GM19239 (cell line): ENCODE measurements at places on chromosomes 1 and 21.

DNA sequence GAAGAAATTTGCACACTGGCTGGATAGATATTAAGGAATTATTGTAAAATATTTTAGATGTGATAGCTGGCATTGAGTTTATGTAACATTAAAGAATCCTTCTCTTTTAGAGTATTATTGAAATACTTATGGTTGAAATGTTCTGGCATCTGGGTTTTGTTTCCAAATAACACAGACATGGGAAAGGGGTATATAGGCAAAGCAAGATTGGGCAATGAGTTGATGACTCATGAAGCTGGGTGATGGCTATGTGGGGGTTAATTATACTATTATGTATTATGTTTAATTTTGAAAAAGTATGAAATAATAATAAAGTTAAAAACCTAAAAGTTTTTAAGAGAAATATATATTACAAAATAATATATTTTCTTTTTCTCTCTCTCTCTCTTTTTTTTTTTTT, 12.5 kb upstream of the PTPN14 start:
- no peak for DNase-seq

DNA sequence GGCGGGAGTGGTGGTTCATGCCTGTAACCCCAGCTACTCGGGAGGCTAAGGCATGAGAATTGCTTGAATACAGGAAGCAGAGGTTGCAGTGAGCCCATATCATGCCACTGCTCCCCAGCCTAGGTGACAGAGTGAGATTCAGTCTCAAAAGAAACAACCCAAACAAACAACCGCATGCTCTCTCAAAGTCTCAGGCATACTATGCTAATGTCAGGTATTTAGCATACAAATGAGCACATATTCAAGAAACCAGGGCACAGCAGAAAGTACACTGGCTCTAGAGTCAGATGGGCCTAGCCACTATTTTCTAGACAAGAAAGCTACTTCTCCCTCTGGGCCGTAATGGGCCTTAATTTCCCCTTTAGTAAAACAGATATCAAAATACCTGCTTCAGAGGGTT, 55.0 kb downstream of the ELAVL4 start:
- DNase-seq, result no peak

DNA sequence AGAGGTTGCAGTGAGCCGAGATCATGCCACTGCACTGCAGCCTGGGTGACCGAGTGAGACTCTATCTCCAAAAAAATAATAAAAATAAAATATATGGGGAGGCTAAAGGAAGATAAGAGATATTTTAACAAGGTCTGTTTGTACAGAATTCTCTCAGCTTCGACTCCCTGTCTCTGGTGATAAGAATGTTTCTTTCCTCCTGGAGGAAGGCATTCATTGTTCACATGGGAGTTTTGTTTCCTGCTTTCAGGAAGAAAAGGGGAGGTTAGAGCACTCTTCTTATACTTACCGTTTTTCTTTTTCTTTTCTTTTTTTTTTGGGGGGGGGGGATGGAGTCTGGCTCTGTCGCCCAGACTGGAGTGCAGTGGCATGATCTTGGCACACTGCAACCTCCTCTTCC, 2.0 kb upstream of the NAXE start:
- DNase-seq, result no peak

DNA sequence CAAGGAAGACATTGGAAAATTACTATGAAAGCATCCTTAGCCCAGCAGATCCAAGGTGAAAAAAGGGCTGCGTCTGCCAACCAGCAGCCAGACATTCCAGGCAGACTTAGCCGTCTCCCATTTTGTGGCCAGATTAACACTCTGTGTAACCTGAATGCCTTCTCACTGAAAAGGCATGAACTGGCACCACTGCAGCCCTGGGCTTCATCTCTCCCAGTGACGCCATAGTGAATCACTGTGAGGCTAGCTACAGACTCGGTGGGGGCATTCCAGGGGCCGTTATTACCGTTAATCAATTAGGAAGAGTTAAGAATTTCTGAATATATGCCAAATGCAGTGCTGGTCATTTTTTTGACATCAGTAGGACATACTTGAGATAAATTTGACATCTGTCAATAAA, 627.4 kb downstream of the LMO4 start:
- no peak for DNase-seq

DNA sequence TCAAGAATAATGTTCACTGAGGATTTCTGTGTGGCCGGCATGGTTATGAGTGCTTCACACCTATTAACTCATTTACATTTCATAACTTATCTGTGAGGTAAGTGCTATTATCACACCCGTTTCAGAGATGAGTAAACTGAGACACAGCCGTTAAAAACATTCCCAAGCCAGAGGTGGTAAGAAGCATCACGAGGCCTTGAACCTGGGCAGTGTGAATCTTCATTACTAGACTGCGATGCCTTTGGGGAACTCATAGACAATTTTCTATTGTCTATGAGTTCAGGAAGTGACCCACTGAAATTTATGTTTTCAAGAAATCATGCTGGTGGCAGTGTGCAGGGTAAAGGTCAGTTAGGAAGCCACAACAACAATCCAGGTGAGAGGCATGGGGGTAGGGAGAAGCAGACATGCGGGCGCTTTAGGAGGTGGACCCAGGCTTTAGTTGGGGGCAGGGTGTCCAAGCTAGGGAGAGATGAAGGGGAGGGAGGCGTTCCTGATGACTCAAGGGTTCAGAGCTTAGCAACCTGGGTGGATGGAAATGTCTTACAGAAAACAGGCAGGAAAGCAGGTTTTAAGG, 14.5 kb downstream of the GNG12 start:
- DNase-seq, result no peak

GRCh38 chr1:32199043-32199716, 1.2 kb upstream of the CCDC28B start:
- no peak for DNase-seq

- no peak for DNase-seq
Observed at GRCh38 chr21:44962403-44962966, 22.7 kb downstream of the SLX9 start.

DNA sequence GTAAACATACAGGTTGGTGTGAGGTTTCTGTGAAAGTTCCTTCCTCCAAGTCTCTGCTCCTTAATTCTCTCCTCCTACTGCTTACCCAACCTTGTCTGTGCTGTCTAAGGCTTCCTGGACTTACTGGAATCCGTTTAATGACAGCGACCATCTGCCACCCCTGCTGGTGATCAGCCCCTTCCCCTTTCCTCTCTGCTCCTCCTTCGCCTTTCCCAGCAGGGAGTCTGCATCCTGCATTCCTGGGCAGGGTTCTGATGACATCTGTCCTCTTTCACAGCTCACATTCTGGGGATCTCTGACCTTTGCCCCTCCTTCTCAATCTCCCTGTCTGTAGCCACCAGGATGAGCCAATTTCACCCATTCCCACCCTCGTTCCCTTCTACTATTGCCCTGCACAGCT, 66.5 kb downstream of the KIRREL1 start:
- DNase-seq, result no peak

DNA sequence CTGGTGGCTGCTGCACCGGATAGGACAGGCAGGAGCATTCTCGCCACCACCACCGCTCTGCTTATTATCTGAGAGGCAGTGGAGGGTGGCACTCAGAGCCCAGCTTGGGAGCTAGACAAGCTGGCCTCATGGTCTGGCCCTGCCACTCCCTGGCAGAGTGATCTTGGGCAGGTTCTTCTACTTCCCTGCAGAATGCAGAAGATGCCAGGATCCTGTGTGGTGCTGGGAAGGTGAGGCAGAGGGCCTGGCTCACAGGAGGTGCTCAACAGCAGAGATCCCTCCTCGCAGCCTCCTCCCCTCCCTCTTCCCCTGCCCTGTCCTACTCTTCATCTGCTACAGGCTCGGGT, 60.4 kb downstream of the ARHGEF10L start:
- DNase-seq, result no peak

GRCh38 chr1:82446236-82446635, 645.5 kb downstream of the ADGRL2 start:
- no peak for DNase-seq

- no peak for DNase-seq
Observed at GRCh38 chr1:86460998-86461397, 7.7 kb upstream of the CLCA1 start.

GRCh38 chr1:145964328-145965118, at the start of the genes ANKRD34A and POLR3GL:
Gene ANKRD34A, minus strand, starts transcription at chr1:145964575. Its CDS starts 2,816 bp downstream, at chr1:145961759.
Gene POLR3GL, plus strand, starts transcription at chr1:145964690. Its CDS starts 10,176 bp downstream, at chr1:145974866.
- DNase-seq, result peak; percentile 87

DNA sequence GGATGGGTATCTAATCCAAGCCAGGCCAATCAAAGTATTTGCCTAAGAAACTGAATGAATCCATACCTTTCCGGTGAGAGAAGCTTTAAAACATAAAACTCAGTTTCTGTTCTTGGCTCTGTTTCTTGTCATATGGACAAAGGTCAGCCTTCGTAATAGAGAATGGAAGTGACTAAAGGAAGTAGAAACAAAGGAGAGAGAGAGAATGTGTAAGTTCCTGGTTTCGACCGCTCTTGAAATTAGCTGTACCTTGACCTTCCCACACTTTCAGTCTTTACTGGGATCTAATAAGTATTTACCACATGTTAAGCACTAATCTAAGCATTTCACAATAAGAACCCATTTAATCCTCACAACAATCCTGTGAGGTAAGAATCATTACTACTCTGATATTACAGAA, 19.6 kb upstream of the CLCA4 start:
- DNase-seq, result no peak

- DNase-seq, result no peak
Observed at GRCh38 chr1:169858467-169858866, 35.2 kb downstream of the SCYL3 start.

GRCh38 chr1:49424782-49425181, 599.0 kb downstream of the AGBL4 start:
- DNase-seq, result no peak

GRCh38 chr1:183368213-183369108, 49.7 kb downstream of the NMNAT2 start:
- DNase-seq, result no peak

DNA sequence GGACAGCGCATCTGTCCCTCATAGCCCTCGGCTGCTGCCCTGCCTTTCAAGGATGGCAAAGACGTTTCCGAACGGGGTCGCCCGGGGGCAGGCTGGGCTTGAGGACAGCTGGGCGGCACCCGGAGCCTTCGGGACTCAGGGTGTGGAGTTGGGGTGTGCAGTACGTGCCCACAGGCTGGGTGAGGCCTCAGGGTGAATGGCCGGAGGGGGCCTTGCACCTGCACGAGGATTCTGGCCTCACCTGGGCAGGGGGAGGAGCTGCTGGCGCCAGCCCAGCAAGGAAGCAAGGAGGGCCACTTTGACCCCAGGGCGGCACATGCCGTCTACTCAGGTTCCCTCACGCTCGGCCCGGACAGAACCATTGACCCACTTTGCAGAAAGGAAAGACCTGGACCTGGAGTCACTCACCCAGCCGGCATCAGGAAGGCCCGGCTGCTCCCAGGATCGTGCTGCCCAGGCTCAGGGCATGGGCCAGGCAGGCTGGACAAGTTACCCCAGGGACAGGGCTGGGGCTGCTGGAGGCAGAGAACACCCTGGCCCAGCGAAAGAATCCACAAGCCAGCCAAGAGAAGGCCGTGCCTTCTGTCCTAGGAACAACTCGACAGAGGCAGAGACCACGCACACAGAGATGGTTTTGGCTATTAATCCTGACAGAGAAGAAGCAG, 65.1 kb upstream of the TTC34 start:
- DNase-seq, result no peak

- no peak for DNase-seq
Observed at GRCh38 chr1:206922524-206922923, 783 bp upstream of the FCMR start.

DNA sequence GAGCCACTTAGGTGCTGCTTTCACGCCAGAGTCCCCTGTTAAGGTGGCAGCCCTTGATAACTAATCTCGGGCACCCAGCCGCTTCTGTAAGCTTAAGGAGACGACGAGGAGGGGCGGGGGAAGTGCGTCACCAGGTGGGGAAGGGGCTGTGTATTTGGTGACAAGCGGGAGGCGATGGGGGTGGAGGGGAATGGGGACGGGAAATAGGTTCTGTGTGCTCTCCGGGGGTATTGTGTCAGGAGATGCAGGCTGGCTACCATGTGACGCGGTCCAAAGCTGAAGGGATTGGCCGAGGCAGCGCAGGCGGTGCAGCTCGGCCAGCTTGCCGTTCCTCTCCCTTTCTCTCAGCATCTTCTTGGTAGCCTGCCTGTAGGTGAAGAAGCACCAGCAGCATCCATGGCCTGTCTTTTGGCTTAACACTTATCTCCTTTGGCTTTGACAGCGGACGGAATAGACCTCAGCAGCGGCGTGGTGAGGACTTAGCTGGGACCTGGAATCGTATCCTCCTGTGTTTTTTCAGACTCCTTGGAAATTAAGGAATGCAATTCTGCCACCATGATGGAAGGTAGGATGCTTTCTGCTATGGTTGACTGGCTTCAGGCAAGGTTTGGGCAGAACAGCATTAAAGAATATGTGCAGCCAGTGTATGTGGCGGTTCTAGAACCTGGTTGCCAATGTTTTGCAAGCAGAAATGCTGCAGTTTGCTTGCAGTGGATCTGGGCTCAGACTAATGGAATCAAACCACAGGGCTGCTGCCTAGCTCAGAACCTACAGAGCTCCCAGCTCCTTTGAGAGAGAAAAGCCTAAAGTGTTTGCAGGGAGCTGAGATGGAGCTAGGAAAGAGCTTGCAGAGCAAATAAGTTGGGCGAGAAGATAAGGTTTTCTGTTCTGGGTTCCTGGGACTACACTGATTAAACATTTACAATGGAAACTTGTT, at the start of gene SGIP1:
Gene SGIP1, plus strand, starts transcription at position 350 of the 937 bp plus-strand sequence. Its CDS starts 206 bp downstream, at position 556.
- no peak for DNase-seq

DNA sequence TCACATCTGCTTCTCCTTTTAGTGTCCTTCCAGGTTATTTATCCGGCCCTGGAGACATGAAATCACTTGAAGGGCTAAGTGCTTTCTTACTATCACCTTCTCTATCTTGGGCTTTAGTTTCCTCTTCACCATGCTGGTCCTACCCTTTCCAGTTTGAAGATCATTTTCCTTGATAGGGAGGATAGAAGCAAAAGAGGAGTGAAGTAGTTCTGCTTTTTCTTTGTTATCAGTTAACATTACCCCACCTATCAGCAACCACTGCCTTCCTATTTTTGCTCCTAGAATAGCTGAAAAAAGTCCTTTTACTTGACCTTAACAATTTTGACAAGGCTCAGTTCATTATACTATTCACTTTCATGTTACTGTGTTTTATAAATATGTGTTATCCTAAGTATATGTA, 19.4 kb downstream of the RGL1 start:
- no peak for DNase-seq

DNA sequence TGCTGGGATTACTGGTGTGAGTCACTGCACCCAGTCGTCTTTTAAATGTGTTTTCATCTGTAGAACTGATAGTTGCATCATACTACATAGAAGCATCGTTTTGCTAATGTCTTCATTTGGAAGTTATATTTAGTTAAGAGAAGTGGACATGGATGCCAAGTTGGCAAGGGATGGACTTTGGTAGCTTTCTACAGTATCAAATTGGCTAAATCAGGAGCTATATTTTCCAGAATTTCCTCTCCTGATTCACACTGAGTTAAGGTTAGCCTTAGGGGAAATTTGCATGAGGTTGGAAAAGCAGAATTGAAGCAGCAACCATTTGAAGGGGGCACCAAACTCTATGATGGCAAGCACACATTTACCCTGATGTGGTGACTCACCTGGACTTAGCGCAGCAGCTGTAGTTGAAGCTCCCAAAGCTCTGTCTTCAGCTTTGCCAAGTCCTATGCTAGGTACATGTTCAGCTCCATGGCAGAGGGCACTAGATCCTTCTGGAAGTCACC, 43.9 kb downstream of the DUSP10 start:
- no peak for DNase-seq

DNA sequence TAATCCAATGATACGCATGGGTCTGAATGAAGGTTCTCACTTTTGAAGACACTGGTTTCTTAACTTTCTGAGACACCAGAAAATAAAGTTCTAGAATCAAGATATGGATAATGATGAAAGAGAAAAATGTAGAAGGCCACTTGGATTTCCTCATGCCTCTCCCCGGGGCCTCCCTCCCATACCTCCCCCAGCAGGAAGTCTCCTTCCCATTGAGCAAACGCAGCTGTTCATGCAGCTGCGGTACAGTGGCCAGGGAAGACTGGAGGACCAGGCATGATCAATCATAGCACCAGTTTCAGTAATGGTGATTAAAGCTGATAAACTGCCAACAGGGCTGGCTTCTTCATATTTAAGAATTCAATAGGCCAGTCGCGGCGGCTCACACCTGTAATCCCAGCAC, 10.9 kb upstream of the UBR4 start:
- no peak for DNase-seq
